NCI-H1417 (cell line): ENCODE measurements at places on chromosomes 2 and 18.

DNA sequence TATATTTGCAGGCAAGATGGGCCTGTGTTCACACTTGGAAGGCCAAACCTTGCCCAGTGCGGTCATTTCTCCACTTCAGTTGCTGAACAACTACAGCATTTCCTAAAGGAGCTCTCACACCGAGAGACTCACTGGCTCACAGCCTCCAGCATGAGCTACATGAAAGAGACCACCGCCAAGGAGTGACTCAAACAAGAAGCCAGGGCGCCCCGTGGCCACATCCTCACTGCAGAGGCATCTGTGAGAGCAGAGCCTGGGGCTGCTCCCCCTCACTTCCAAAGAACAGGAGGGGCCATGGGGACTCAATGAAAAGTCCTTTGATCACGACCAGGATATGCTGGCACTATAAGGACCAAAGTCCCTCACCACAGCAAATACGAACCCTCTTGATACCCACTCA, 50.0 kb downstream of the TMEM163 start:
- DNase-seq: no peak

DNA sequence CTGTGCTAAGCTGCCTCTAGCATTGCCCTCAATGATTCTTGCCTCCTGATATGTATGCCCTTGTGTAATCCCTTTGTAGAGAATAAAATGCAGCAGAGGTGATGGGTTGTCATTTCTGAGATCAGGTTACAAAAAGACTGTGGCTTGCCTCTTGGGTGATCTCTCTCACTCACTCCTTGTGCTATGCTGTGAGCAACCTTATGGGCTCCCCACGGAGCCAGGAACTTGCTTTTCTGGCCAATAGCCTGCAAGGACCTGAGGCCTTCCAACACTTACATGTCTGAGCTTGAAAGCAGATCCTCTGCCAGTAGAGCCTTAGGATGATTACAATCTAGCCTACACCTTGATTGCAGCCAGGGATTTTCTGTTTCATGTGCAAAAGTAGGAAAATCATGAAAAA, 123.1 kb upstream of the XIRP2 start:
- no peak for DNase-seq

GRCh38 chr2:236036045-236036444, 132.1 kb downstream of the GBX2 start:
- no peak for DNase-seq

GRCh38 chr18:71011389-71011788, 722.5 kb downstream of the SOCS6 start:
- DNase-seq: no peak

DNA sequence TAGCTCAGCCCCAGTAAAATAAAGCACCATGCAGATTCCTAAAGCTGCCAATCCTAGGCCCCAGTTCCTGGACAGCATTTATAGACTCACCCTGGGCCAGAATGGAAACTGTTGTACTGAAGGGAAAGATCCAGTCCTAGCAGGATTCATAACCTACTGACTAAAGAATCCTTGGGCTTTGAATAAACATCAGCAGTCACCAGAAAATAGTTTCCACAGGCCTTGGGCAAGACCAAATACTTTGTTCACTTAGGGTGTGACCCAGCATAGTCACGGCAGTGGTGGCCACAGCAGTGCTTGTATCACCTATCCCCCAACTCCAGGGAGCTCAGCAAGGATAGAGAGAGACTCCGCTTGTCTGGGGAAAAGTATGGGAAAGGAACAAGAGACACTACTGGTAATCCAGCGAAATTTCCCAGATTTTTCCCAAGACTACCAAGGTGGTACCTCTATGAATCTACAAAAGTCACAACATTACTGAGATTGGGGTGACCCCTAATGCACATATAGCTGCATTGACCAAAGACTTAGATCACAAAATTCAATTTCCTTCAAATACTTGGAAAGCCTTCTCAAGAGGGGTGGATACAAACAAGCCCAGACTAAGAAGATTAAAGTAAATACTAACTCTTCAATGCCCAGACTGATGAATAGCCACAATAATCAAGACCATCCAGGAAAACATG, 748.1 kb upstream of the LRATD1 start:
- no peak for DNase-seq
